Muscle of leg (tissue), 16 donors: ENCODE measurements at places on chromosomes 1 and 21. TPM values are rescaled to one million over a fixed set of nuclear protein-coding genes. Genes with fewer than 3 reads are reported as not detected.
A peak's percentile ranks its signal among the peaks of the same experiment; 100 is the strongest.

- no peak for DNase-seq
Observed at GRCh38 chr1:180787628-180788307, 124.9 kb upstream of the KIAA1614 start.

GRCh38 chr1:48246727-48247126, 24.2 kb downstream of the SLC5A9 start:
- DNase-seq: peak; percentile 25

DNA sequence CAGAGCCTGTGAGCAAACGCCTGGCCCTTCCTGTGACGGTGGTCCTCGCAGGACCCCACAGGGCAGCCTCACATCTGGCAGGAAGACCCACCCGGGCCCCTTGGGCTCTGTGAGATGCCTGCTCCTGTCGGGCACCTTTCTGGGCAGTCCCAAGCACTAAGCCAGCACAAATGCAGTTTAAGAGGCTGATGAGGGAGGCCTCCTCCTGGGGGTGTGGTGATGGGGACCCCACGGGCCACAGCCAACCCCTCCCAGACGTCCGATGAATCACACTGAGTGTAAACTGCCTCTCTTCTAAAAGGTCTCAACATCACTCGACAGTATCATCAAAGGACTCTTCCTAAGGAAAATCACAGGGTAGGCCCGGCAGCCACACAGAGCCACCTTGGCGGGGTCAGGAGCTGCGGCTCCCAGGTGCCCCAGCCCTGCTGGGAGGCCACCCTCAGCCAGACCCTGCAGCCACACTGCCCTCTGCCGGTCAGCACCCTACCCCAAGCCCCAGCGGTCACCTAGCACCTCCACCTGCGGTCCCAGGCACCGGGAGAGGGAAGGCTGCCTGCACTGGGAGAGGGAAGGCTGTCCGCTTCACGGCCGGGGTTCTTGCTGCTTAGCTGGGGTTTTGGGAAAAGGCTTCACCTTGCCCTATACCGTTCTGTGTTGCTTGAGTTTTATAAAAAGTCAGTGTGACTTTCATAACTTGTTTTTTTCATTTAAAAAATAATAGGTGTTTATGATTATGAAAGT, 3.9 kb upstream of the PRKCZ start:
- DNase-seq: no peak

- no peak for DNase-seq
Observed at GRCh38 chr1:204203206-204203767, 7.0 kb upstream of the KISS1 start.

GRCh38 chr1:93106226-93106625, 27.1 kb downstream of the MTF2 start:
- DNase-seq: no peak

DNA sequence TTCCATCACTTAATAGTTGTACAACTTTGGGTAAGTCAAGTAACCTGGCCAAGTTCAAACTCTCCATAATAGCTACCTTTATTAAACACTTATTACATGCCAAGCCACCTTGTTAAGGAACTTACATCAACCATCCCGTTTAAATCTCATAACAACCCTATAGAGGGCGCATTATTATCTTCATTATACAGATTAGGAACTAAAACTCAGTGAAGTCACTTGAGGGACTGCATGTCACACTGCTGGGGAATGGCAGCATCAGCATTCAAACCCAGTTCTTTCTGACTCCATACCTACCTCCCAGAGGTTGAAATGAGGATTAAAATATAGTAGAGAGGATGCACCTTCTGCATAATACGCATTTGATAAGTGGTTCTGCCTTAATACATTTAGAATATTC, 47.1 kb upstream of the PLA2G2C start:
- peak; percentile 29 for DNase-seq

DNA sequence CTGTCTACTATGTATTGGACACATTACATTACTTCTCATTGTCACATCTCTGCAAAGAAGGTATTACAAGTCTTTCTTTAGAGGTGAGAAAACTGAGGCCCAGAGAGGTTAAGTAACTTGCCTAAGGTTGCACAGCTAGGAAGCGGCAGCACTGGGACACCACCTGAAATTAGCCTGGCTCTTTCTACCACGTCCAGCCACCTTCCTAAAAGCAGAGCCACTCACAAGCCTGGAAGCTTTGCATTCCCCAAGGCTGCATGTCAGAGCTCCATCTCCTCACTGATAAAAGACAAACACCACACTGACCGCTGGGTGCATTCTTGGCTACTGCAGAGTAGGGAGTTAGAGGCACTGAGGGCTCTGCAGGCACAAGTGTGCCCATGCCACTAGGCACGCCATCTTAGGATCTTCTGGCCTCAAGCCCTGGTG, 2.4 kb downstream of the CD247 start:
- DNase-seq: no peak

Gene NBPF26
- total RNA-seq: 36.3 TPM

Gene OR2T3
- not detected for total RNA-seq

Gene EFNA1
- 15.3 TPM for total RNA-seq
